ENCODE measurements at places on chromosomes 6 and 20.

GRCh38 chr6:42817907-42818306, 36.1 kb downstream of the BICRAL start:
- no peak for DNase-seq

DNA sequence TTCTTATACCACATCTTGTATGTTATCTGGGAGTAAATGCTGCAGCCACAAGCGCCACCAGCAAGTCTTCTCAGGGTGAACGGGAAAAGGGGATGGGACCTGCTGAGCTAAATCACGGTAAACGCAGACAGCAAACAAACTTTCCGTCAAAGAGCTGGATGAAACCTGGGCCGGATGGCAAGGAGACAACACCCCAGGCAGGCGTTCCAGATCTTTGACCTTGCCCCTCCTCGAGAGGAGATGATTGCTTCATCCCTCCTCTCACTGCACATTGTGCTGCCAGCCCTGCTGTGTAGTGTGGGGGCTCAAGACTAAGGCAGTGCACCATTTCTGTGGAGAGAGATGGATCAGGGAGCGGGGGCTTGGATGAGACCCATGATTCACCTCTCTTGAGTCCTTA, 9.8 kb downstream of the RAET1E start:
- no peak for DNase-seq

DNA sequence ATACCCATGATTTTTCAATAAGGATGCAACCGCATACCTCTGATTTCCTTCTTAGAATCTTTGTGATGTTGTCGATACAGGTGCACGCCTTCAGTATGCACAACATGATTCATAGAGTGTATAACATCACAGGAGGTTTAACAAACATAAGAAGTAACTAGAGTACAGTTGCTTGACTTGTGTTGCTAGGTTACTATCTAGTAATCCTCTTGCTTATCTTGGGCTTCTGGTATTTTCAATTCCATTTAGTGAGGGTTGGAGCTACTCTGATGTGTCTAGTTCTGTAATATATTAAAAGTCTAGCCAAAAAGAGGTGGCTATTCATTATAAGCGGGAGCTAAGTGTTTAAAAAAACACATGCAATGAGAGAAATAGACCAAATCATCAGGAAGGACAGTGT, 85.5 kb upstream of the TENT5A start:
- DNase-seq: no peak

DNA sequence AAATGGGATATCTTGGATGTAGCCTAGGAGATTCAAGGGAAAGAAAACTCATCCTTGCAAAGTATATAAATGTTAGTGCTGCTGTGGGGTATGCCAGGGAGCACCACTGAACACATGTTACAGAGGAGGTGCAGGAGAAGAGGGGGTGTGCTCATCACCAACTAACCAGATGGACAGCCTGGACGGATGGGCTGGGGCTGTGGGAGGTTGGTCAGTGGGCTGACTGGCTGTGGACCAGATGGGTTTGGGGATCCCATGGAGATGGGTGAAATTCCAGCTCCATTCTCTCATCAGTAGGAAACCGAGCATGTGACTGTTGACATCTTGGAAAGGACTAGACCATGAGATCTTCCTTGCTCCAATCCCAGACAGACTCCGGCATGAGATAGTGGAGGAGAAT, 201.0 kb downstream of the LRFN2 start:
- DNase-seq: no peak

GRCh38 chr6:165745492-165745891, 82.5 kb upstream of the PDE10A start:
- no peak for DNase-seq

GRCh38 chr20:25364180-25364788, 26.4 kb downstream of the ABHD12 start:
- DNase-seq: no peak

- DNase-seq: no peak
These were observed 459.9 kb downstream of the TBC1D32 start for GRCh38 chr6:120874422-120874821.

DNA sequence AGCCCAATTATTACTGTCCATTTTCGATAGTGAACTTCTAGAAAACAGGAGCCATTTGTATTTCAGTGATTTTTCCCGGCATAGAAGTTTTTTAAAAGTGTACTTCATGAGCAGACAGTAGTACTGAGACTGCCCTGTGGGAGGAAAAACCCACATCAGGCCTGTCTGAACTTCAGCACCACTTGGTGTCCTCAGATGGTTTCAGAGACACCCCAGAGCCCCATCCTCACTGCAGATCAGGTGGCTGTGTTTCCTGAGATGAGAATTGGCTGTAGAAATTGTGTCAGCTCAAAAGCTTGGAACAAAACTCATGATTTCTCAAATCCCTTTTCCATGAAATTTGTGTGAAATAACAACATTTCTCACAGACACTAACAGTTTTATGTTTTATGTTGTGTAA, 110.0 kb upstream of the RIN2 start:
- DNase-seq: no peak

DNA sequence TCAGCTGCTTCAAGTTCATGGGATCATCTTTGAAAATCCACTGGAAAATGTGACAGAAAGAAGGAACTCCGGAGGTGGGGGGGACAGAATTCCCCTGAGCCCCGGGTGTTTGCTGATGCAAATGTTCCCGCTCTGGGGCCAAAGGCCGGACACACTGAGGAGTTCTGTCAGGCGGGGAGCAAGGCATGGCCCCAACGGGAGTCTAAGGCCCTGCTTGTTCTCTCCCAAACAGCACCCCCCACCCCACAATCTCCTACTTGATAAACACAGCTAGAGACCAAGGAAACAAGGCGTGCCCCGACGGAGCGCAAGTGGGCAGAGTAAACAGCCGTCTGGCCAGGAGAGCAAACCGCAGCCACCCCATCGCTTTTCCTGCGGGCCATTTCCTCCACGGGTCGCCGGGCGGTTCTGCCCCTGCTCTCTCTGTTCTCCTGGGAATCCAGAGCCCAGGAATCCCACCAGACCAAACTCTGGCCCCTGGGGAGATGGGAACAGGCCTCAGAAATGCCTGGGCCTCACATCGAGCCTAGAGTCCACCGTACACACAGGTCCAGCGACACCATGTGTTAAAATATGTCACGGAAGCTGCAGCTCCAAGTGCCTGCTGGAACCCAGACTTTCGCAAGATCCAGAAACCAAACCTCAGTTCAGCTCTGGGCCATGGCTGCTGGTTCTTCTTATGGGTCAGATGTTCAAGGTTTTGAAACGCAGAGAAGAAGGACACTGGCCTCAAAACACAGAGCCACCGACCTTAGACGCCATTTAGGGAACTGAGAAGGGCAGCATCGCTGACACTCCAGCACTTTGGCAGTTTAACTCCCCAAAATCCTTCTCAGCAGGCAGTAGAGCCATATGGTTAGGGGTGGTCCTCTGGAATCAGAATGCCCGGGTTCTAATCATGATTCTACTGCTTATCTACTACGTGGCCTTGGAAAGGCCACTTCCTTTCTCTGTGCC, 104.2 kb downstream of the PREX1 start:
- DNase-seq: no peak

DNA sequence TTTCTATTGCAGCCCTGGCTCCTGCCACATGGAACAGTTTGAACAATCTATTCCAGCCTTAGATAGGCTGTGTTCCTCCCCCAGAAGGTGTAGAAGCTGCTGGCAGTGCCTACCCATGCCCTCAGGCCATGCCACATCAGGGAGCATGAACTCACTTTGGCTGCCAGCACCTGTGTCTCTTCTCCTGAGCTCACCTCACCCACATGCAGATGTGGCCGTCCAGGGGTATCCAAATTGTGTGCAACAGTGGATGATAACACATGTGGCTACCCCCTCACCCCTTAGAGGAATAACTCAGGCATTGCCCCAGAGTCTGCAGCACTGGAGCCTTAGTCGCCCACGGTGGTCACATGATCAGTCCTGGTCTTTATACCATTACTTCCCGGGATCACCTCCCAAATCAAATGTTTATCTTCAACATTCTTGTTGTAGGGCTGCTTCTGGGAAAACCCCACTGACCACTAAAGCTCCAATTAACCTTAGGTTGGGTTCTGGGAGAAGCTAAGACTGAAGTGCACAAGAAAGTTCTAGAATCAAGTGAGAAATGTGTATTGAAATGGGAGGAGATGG, 110.4 kb downstream of the BANF2 start:
- DNase-seq: no peak

DNA sequence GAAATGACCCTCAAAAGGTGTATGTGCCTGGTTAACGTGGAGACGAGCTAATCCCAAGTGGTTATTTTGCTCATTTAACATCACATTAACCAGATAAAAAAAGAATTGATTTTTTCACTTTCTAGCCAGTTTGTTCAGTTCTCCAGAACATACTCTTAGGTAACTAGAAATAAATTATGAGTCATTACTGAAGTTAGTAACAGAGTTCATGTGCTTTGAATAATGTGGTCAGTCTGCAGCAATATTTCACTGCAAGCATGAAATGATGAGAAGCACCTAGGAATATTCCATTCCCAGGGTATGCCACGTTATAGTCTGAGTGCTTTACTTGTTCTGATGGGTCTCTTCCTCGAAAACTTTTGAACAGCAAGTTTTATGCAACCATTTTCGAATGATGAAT, 138.3 kb upstream of the INSM1 start:
- DNase-seq: no peak

DNA sequence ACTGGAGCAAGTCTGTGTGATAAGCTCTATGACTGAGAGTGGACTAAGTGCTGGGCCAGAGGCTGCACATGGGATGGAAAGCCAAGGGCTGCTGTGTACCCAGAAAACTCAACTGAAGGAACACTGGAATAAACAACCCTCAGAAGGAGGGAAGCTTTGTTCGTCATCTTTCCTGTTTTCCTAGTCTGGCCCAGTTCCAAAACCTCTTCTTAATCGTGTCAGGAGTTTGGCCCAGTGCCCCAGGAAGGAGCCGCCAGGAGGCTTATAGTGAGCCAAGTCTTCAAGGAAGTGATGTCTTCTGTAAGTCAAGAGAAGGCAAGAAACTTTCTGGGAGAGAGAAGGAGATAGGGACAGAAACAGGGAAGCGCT, 23.3 kb upstream of the TOP1 start:
- no peak for DNase-seq

GRCh38 chr20:4708856-4709255, 12.9 kb upstream of the PRND start:
- no peak for DNase-seq

DNA sequence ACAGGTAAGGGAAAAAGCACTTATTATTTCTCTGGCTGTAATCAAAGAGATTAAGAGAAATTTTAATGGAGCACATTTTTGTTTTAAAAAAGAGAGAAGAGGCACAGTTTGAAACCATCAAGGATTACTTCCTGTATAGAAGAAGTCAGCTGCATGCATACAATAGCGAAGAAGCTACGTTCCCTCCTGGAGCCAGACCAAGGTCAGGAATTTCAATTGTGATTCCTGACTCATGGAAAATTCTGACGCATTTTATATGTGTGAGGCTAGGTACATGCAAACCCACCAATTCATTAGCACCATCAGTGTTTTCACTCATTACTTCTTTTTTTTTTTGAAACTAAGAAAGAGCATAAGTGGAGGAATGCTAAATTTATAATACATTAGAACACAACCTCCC, 232.7 kb upstream of the SGK1 start:
- DNase-seq: no peak

DNA sequence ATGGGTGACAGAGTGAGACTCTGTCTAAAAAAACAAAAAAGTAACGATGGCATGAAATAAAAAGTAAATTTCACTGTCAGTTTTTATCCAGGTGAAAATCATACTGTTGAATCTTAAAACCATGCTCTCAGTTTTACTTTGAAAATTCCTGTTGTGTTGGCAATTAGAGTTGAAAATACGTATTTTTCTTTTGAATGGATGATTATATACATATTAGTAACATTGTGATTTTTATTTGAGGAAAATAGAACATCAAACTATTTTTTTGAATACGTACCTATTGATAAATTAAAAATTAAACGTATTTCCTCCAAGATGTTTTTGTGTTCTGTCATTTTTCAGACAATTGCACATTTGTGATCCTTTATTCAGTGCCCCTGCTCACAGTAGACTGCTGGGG, 14.7 kb downstream of the CEP43 start:
- DNase-seq: no peak
